Stimulated activated CD8-positive, alpha-beta memory T cell treated with anti-CD3 and anti-CD28 coated beads, Interleukin-2, amount 100 ng/mL, for 1 hour (primary cell): ENCODE measurements at places on chromosomes 12 and 14.

GRCh38 chr12:92810370-92810769, 107.6 kb downstream of the PLEKHG7 start:
- DNase-seq: no peak

DNA sequence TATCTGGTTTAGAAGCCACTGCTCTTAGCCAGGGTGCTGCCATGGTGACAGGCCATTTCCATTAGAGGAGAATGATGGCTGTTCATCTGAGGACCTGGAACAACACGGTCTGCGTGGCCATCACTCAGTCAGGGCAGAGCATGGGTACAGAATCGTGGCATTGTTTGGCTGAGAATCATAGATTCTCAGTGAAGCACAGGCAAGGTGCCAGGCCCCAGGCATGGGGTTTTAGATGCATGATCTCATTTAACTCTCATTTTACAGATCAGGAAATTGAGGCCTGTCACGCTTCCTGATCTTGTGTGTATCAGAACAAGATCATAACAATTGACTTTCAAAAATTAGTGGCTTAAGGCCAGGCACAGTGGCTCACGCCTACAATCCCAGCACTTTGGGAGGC, 26.8 kb upstream of the IRF2BPL start:
- DNase-seq: no peak

- no peak for DNase-seq
These were observed 61.4 kb upstream of the PNMA1 start for GRCh38 chr14:73775339-73776193.

DNA sequence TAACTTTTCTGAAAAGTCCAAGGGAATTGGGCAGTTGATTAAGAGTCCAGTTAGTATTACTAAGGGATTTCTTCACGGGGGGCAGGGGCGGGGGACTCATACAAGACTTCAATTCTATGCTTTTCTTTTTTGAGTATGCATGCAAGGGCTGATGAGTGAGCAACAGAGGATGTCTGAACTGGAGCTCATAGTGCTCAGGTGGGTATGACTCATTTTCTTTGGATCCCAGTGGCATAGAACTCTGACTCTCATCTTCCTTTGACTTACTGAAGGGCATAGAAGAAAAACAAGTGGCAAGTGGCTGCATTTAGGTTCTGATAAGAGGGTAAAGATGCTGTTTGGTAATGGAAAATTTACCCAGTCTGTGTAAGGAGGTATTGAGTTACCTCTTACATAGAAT, 749.2 kb downstream of the NOVA1 start:
- no peak for DNase-seq
